HFF-Myc (cell line): ENCODE measurements at places on chromosomes 1 and 21.

DNA sequence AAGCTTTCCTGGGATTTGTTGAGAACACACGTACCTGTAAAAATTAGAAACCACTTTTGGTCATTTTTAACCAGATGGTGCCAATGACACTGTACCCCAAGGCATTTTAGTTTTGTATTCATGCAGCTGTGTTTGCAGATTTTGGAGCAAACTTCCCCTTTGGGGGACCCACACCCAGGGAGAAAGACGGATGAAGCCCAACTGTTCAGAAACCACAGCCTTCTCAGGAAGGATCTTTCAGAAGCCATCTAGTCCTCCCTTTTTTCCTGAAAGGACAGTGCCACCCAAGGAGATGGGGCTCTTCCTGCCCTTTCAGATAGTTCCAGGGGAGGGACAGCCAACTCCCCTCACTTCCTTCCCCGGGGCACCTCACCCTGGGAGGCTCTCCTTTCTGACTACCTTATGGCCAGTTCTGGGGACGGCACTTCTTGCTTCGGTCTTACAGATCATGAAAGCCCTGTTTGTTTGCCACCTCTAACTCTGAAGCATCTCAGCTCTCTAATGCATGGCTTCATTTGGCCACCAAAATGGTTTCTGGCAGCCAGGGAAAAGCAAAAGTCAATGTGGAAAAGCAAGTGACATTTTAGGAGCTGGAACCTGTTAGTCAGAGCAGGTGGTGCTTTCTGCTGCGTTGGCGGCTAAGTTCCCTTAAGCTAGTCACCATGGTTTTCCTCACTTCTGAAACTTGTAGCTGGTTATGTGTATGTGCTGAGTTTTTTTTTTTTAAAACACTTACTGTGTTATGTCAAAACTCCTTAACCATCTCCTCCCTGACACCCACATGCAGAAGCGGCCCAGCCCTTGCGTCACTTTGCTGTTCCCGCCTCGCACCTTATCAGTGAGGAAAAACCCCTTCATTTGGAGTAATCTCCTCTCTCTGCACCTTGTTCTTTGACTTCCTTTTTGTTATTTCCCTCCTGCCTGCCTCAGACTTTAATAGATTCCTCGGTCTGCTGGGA is 10.1 kb downstream of the TMCC2 start:
- DNase-seq = no peak

GRCh38 chr1:18608534-18608933 is 22.1 kb upstream of the PAX7 start:
- no peak for DNase-seq

- DNase-seq = no peak
Observed at GRCh38 chr1:181110013-181110412, 21.5 kb downstream of the IER5 start.

DNA sequence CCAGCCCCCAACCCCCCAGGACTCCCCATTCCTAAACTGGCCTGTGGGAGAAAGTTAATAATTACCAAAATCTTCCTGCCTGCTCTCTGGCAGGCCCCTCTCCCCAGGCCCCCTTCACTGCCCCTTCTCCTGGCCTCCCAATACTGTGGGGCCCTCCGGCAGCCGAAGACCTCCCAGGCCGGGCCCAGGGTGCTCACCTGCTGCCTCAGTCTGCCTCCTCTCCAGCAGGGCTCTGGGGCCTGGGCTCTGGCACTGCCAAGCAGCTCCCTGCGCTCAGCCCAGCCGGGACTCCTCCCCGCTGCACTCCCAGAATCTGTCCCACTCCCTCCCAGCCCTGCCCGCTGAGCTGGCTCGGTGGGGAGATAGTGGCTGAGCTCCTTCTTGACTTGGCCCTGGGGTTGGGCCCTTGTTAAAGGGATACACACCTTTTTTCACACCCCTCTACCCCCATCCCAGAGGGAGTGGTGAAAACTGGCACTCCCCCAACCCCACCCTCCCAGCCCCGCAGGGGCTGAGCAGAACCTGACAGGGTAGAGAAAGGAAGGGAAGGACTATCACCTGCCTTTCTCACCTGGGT is at the start of gene S100A16:
S100A16 (minus strand) TSS at position 383 of the 577 bp plus-strand sequence. CDS start 4,986 bp downstream, outside the sequence.
- no peak for DNase-seq

DNA sequence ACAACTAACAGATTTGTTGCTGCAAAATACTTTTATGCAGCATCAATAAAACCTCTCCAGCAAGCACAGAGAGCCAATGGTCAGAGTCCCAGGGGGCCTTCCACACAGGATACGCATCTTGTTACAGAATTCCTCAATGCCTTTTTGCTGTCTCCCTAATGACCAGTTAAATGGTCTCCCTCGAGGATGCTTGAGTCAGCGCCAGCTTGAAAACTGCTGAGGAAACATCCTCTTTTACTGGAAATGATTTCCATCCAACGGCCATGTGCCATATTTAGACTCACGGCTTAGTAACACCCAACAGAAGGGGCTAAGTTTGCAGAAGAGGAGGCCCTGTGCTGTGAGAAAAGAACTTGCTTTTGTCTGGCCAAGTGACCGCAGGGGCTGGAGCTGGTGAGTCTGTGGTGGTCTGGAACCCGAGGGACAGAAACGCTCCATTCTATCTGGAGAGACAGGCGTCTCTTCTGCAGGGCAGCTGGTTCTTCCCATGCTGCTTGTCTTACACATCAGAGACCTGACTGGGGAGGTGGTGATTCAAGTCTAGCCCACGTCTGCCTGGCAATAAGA is 496.4 kb downstream of the SETD4 start:
- DNase-seq = peak; percentile 54

GRCh38 chr21:34279883-34280282 is 83.9 kb upstream of the KCNE2 start:
- DNase-seq = no peak

- DNase-seq = no peak
Observed at GRCh38 chr1:82759035-82759434, 958.3 kb downstream of the ADGRL2 start.

DNA sequence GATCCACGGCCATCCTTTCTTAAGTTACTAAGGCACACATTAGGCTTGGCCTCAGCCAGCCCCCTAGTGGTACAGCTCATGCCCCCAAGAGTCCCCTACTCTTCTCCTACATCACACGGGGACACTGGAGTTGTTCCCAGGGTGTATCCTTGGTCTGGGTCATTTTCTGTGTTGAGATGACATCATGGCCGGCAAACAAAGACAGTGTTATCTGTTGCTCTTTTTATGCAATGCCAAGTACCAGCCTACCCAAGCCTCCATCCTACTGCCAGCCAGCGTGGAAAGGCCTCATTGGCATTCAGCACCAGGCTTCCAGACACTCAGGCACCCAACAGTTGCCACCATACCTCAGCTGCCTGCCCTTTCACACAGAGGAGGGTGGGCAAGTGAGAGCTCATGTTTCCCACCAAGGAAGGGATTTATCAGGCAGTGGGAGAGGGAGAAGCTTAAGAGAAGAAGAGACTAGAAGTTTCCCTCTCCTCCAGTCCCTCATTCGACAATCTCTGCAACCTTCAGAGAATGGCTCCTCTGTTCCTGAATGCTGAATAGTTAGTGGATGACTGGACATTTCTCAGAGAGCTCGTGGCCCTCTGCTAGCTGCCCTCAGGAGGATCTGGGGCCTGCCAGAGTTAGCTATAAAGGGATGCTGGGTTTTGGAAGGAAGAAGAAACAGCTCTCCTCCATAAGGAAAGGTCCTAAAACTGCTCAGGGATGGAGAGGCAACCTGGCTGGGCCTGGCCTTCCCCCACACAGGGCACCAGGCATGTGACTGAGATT is 17.7 kb downstream of the CBR1 start:
- no peak for DNase-seq

GRCh38 chr1:236759252-236759859 is 35.7 kb upstream of the MTR start:
- DNase-seq = no peak

DNA sequence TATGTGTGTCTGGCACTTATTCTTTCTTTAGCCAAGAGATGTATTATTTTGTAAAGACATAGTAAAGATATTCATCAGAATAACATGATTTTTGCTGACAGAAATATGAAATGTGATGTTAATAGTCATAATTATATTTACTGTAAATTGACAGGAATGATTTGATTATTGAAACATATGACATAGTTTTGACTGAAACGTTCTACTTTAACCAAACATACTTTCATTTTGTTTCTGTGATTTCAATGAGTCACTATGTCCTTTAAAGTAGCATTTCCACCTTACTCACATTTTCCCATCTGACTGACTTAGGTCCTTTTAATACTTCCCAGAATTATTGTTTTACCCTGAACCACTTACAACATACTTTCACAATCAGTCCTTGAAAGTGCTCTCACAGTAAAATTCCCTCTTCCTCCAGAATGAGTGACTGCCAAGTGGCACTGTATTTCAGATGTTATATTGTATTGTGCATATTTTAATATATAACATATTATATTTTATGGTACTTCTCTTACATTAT is 437.9 kb downstream of the NCAM2 start:
- no peak for DNase-seq
